H7 (cell line): ENCODE measurements at places on chromosomes 1 and 21. TPM values are rescaled to one million over a fixed set of nuclear protein-coding genes. Genes with fewer than 3 reads are reported as not detected.

DNA sequence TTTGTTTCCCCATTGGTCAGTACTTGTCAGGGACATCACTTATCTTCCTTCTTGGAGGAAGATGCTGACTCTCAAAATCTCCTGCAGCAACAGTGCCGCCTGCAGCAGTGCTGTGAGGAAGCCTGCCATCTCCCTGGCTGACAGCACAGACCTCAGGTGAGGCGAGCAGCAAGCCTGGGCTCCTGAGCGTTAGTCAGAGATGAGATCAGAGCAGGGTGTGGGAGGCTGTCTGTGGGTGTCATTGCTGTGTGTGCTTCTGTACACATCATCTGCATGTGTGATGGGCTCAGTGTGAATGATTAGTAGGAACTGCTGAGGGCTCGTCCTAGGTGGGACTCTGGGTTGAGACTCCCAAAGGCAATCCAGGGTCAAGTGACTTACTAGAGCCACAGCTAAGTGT lies 6.1 kb downstream of the STRIP1 start:
- DNase-seq: no peak

Gene MCOLN3
- total RNA-seq: 1.2 and 1.5 TPM in 2 replicates

GRCh38 chr1:151985768-151986167 lies 7.9 kb downstream of the S100A10 start:
- no peak for DNase-seq

DNA sequence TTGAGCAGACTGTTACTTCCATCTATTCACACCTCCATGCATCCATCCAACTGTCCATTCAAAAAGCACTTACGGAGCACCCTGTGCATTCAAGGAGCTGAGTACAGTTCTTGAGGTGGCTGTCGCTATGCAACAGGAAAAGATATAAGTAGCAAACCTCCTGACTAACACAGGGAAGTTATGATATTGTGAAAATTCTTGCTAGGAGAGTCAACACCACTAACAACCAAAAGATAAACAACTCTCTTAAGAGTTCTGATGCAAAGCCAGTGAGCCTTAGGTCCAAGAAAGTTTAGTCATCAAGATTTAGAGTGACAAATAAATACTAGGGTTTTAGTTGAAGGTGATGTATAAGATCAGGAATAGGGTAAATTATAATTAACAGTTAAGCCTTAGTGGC lies 44.5 kb upstream of the TRIM45 start:
- DNase-seq: no peak

DNA sequence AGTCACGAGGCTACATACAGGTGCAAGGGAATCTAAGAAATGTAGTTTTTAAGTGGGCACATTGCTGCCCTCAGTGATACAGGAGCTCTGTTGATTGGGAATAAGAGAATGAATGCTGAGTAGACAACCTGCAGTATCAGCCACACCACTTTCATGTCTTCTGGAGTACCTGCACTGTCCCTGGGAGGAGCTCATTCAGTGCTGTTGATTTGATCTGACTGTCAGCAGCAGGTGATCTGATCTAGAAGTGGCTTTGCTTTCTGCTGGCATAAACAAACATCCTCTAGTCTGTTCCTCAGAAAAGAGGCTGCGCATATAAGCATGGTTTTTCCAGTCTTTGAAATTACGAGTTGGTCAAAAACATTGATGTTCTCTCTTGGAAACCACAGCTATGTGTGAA lies 35.5 kb upstream of the LRRC52 start:
- DNase-seq: no peak

DNA sequence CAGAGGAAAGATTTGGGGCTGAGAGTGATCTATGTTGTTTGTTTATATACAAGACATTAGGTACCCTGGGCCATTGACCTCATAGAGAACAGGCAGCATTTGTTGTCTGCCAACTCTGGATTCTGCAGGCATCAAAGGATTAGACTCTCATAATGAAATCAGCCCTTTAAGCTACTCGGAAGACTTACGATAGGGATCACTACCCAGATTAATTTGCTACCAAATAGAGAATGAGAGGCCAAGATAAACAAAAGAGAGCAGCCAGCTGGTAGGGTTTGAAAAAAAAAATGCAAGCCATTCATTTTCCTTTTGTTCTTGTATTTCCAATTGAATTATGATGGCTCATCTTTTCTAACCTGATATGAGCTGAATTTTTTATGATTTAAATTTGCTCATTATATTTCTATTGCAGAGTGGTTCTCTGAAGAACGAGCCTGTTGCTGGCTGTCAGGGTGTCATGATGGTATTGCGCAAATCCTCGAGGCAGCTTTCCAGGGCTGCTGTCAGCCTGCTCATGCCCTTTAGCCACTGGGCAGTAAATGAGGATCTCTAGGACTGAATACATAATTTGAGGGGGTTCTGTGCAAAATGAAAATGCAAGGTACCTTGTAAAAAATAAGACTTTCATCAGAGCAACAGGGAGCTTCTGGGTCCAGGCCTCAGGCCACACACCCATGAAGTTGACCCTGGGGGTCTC lies 116.4 kb upstream of the KCNJ15 start:
- no peak for DNase-seq

Gene KCNJ9
- total RNA-seq: 0.07 TPM in 1 of 2 replicates, not detected in the other

Gene HUNK
- total RNA-seq: 3.2 and 6.8 TPM in 2 replicates

GRCh38 chr1:155134880-155135414 lies 705 bp upstream of the SLC50A1 start:
- DNase-seq: peak; percentile 71

DNA sequence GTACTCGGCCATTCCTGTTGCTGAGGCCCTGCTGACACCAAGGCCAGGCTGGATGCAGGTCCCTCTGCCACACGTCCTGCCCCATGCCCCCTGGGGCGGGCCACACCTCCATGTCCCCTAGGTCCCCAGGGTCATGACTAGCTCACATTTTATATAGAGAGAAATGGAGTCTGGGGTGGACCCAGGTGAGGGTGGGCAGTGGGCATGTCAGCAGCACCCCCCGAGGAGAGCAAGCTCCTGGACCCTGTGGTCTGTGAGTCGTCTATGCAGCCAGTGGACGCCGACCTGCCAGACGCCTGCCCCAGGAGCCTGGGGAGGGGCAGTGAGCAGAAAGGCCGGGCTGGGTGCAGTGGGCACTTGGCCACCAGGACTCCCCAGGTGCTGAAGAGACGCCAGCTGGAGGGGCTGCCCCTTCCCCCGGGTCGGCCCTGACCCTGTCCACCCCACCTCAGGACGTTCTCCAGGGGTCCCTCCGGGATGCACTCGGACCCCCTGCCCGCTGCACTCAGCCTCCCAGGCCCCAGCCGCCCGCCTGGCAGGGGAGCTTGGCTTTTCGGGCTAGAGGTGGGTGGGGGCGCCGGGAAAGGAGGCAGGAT lies 15.9 kb downstream of the SAMD11 start:
- peak; percentile 81 for DNase-seq

Gene DYNLT5
- total RNA-seq: 0.18 and 0.42 TPM in 2 replicates

Gene CD84
- total RNA-seq: not detected in 2 replicates

Gene MCOLN2
- 0.38 and 0.70 TPM in 2 replicates for total RNA-seq

Gene PLEKHA6
- 3.0 and 5.1 TPM in 2 replicates for total RNA-seq

GRCh38 chr1:232682248-232682647 lies 52.3 kb upstream of the SIPA1L2 start:
- DNase-seq: no peak

DNA sequence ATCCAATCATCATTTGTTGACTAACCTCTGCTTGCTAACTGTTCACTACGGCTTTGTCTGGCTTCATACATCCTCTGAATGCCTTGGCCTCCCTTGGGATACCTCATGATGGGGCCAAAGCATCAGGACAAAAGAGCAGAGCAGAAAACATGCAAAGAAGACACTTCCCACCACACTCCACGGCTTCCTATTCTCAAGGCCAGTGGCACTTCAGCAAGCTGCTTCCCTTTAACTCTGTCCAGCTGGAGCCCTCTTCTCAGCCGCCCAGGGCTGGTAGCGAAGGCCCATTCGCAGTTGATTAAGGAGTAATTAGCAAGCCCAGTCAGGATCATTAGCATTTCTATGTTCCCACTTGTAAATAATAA lies 224.3 kb upstream of the FGGY start:
- DNase-seq: no peak

GRCh38 chr1:24964811-24965570 lies 34.9 kb upstream of the RUNX3 start:
- peak; percentile 67 for DNase-seq

Gene SRM
- total RNA-seq: 110 and 111 TPM in 2 replicates

GRCh38 chr1:185445594-185445993 lies 128.6 kb upstream of the IVNS1ABP start:
- DNase-seq: no peak

DNA sequence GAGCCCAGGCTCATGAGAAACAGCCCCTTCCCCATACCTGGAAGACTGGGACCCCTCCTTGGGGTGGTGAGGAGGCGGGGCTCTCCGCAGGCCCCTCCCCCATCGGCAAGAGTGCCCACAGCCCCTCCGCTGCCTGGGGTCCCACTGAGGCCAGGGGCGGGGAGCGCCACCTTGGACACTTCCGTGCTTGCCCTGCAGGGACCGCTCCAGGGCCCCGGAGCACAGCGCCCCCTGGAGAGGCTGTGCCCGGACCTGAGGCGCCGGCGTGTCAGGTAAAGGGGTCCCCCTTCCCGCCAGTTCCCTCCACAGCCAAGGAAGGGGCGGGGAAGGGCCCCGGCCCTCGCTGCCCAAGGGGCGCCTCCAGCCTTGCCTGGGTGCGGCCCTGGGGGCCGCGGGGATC lies 21.5 kb downstream of the INAVA start:
- peak; percentile 95 for DNase-seq

- no peak for DNase-seq
Observed at GRCh38 chr21:22609802-22610201, 1611.6 kb downstream of the NCAM2 start.

GRCh38 chr1:125087247-125087646 lies 3902.5 kb downstream of the SRGAP2C start:
- DNase-seq: no peak

DNA sequence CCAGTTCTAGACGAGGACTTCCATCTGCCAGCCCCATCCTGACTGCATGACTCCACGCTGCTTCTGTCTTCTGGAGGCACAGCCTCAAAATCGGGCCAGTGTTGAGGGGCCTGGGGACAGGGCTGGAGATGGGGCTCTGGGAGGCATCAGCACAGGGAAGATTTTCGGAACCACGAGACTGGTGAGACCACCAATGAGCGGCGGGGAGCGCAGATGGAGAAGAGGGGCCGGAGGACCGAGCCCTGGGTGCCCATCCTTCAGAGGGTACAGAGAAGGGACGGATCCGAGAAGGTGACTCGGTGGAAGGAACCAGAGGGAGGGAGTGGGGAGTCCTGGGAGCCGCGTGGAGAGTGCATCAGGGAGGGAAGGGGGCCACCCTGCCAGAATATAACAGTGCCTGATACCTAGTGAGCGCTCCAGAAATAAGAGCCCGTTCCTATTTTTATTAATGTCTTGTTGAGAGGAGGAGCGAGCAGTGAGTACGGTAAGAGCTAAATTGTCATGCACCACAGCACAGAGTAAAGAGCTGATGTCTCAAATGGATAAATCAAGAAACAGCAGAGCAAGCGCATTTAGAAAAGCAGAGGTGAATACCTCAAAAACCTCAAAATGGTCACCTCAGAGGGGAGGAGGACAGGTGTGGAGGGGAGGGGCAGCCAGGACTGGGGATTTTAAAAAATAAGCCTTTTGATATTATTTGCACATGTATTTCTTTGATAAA lies 26.2 kb upstream of the KIF26B start:
- DNase-seq: no peak

GRCh38 chr21:32858628-32859027 lies 87.1 kb upstream of the PAXBP1 start:
- DNase-seq: no peak

- peak; percentile 55 for DNase-seq
Observed at GRCh38 chr1:227774821-227775661, 39.8 kb downstream of the SNAP47 start.

- peak; percentile 22 for DNase-seq
Observed at GRCh38 chr1:171817511-171818265, 23.6 kb upstream of the DNM3 start.

DNA sequence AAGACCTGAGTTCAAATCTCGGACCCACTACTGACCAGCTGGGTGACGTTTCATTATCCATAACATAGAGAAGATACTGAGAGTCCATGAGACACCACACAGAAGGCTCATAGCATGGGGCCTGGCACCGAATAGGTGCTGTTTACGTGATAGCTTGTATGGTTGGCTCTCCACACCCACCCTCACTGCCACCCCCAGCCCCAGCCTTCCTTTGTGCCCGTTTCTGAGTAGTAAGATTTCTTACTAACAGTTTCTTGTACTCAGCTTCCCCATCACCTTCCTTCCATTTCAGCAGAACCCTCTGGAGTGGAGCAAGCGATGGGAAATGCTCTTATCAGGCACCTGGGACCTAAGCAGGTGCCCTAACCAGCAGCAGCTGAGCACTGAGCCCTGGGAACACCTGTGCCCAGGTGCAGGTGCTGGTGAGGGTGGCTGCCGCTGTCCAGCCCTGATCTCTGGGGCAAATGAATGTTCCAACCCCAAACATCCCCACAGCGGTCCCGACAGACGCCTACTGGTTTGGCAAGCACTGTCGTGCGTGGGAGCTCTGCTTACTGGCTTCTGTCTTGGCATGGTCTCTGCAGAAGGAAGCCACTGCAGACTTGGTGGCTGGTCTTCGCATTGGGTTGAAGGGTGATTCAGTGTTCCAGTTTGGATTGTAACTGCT lies 225.4 kb downstream of the CAMTA1 start:
- DNase-seq: peak; percentile 26

- DNase-seq: peak; percentile 37
Observed at GRCh38 chr1:116854716-116855115, 55.0 kb upstream of the PTGFRN start.

GRCh38 chr1:161902182-161902581 lies 121.5 kb downstream of the OLFML2B start:
- DNase-seq: no peak

Gene HPDL
- total RNA-seq: 87.5 and 134 TPM in 2 replicates

Gene MUTYH
- 124 and 126 TPM in 2 replicates for total RNA-seq

DNA sequence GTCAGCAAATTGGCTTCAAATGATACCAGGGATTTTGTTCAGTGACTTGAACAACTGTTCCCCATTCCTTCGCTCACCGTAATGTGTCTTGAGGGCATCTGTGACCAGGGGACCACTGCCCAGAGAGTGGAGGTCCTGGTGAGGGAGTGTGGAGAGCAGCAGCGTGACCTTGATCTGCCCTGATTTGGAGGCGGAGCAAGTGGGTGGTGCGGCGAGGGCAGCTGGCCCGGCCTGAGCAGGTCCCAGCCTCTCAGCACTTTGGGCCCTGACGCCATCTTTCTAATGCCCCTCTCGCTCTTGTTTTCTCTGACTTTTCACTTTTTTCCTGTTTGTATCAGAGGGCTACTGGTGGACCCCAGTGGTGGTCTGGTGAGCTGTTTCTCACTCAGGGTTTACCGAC lies 31.1 kb downstream of the DIP2A start:
- peak; percentile 48 for DNase-seq
